Activated CD4-positive, alpha-beta T cell treated with anti-CD3 and anti-CD28 coated beads, Interleukin-2, amount 50 U/mL, for 48 hours (primary cell): ENCODE measurements at places on chromosomes 1 and 21.

DNA sequence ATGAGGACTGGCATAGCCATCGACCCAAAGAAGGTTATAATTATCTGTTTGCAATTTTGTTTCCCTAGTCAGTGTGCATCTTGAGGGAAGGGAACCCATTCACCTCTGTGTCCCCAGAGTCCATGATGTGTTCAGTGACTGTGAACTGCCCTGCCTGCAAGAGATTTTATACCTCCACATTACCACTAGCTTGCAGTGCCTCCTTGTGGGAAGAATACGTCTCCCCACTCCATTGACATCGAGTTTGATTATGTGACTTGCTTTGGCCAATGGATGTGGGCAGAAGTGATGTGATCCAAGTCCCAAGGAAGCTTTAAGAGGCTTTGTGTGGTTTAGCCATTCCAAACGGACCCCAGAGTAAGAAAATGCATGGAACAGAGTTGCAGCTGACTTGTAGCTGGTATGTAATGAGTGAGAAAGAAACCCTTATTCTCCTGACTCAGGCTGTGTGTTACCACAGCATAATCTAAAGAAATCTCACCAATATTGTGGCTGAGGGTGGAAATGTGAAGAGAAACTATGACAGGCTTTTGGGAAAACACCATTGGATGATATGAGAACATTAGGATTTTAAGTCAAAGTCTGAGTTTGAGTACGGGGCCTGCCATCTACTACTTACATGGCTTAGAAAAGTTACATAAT lies 47.8 kb upstream of the NRDC start:
- peak; percentile 4 for DNase-seq

DNA sequence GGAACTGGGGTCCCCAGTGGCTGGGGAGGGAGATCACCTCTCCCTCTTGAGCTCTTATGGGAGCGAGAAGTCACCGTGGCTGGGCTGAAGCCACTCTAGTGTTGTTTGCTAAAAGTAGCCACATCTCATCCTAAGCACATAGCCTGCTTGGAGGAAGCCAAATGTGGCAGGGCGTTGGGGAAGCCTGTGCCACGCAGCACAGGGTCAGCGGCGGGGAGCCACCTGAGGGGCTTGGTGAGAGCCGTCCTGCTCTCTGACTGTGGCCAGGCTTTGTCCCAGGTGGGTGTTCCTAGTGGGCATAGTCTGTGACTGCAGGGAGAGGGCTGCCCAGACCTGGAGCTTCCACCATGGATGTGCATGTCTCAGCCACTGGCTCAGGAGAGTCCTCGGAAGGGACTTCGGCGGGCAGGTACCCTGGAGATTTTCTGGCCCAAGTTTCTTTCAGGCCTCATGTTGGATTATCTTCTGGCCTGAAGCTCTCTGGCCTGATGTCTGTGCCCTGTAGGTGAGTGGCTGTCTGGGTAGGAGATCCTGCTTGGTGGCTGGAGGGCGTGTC lies 38.9 kb downstream of the MORN1 start:
- no peak for DNase-seq

DNA sequence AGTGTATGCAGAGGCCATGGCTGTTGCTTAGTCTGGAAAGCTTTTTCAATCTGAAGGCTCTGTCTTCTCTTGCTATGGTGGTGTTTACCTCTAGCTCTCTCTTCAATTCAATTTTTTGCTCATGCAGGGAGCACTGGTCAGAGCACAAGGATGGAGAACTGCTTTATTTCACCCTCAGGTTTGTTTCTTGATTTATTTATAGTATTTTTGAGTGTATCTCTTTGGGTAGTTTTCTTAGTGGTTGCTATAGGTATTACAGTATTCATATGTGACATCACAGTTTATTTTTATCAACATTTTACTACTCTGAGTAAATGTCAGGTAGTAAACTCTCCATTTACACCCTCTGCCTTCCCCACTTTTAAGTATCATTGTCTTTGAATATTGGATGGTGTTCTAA lies 147.9 kb downstream of the RASAL2 start:
- no peak for DNase-seq

GRCh38 chr1:9891207-9891606 lies 18.9 kb downstream of the CTNNBIP1 start:
- no peak for DNase-seq

- DNase-seq = no peak
Observed at GRCh38 chr1:27595597-27595996, 8.3 kb downstream of the AHDC1 start.

GRCh38 chr1:186518395-186518794 lies 57.5 kb upstream of the PDC start:
- no peak for DNase-seq

DNA sequence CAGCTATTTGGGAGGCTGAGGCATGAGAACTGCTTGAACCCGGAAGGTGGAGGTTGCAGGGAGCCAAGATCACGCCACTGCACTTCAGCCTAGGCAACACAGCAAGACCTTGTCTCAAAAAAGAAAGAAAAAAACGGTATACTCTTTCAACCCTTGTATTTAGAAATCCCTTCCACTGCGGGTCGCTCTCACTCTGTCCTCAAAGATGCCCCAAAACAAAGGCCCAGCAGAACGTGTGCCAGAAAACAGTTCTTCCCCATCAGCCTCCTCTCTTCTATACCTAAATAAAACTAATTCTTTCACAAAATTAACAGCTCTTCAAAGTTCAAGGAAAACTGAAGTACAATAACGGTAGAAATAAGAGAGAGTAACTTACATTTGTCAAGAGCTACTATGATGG lies 13.2 kb downstream of the SETD4 start:
- DNase-seq = no peak

DNA sequence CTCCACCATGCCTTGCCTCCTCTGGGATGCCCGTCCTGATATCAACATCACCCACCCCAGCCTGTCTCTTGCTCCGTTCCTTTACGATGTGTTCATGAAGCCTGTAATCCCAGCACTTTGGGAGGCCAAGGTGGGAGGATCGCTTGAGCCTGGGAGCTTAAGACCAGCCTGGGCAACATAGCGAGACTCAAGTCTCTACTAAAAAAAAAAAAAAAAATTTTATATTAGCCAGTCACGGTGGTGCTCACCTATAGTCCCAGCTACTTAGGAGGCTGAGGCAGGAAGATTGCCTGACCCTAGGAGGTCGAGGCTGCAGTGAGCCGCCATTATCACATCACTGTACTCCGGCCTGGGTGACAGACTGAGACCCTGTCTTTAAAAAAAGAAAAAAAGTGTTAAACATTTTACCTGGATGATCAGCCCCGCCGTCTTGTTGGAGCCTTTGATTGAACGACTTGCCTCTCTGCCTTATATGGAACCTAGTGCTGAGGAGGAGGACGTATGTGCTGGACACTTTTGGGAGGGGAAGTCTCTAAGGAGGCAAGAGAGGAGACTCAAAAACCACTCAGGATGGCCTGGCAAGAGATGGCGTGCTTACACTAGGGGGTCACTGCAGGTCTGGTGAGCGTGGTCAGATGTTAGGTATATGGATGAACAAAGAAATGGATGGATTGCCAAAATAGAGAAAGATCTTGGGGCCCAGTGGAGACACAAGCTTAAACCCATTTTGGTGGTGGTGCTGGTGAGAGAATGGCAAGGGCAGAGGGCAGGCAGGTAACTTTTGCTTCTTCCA lies 80.5 kb upstream of the IFFO2 start:
- DNase-seq = no peak

- DNase-seq = no peak
Observed at GRCh38 chr21:29075706-29076466, 2.4 kb upstream of the CCT8 start.

DNA sequence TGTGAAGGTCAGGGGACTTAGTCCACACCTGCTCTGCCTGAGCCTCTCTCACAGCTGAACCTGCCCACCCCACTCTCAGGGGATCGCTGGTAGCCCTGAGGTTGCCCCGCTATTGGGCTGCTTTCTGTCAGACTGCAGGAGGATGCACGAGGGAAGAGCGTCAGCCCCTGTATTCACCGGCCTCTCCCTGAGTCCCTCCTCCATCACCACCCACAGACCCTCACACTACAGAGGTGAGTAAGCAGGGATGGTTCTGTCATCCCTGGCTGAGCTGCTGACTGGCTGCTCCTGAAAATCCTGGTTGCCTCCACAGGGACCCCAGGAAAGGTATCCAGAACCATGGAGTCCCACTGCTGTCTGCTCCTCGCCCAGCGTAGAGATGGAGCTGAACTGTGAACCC lies 118.7 kb downstream of the SYT2 start:
- DNase-seq = no peak

DNA sequence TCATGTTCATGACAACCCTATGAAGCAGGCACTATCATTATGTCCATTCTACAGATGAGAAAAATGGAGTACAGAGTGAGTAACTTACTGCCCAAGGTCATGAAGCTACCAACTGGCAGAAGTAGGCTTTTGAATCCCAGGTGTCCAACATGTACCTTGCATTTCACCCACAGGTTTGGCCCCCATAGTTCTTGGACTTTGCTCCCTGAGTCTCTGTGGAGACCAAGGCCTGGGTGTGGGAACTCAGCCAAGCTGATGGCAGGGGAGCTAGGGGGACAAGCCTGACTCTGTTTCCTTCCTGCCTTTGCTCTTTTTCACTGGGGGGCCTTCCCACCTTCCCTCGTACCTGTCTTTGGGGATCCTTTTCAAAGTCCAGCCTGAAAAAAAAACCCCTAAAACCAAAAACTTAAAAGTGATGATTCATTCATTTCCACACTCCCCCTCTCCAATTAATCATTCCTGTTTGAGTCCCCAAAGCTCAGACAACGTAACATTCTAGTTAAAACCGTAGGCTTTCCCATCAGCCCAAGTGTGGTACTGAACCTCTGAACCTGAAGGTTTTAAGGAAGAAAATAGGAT lies 8.5 kb upstream of the TTC22 start:
- DNase-seq = no peak

- peak; percentile 61 for DNase-seq
Observed at GRCh38 chr1:24910751-24911650, 19.1 kb downstream of the RUNX3 start.

DNA sequence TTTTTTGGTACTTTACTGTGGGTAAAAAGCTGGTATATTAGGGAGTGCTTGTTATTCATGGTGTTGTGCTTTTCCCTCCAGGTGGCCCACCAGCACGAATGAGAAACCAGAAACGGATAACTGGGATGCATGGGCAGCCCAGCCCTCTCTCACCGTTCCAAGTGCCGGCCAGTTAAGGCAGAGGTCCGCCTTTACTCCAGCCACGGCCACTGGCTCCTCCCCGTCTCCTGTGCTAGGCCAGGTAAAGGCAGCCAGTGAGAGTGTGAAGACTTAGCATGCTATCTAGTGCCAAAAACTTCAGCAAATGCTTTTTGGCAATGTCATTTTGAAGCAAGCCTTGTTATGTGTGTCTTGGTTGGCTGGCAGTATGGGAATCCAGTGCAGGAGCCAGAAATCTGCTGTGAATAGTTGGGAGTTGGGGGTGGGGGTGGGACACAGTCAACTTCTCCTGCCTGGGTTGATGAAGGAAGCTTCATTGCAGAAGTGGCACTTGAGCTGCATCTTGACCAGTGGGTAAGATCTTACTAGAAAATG lies 101.7 kb downstream of the ATP5PO start:
- no peak for DNase-seq

DNA sequence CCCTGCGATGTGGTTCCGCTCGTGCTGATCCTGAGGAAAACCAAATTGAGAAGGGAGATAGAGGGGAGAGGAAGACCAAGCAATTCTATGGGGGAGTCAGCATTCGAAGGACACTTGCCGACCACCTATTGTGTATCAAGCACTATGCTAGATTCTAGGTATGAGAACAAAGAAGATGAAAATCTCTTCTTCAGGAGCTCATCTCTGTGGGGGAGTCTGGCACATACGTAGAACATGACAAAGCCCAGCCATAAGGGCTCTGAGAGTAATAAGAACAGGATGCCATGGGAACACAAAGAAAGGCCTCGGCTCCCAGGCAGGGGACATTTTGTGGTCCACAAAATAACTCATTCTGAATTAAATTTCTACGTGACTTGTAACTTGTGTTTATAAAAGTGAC lies 83.7 kb downstream of the WLS start:
- DNase-seq = no peak

DNA sequence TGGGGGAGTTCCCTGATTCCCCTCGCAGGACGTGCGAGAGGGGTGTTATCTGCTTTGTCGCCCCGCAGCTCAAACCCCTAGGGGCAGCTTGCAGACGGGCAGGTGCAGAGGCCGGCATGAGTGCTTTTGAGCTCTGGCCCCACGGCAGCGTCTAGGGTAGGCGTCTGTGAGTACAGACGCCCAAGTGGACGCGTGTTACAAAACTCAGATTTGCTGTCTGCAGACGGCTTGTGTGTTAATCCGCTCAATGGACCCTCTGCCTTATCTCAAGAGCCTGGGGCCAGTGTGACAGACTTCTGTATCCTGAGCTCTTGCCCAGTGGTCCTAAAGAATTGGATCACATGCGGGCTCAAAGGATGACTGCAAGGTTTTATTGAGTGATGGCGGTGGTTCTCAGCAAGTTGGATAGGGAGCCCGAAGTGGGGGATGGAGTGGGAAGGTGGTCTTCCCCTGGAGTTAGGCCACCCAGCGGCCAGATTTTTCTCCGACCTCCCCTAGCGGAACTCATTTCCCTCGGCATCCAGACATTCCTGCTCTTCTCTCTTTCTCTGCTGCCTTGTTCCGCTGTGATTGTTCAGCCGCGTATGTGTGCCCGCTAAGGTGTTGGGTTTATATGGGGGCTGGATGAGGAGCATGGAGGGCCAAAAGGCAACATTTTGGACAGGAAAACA lies 9.4 kb downstream of the CFHR4 start:
- DNase-seq = no peak

- no peak for DNase-seq
Observed at GRCh38 chr1:48039088-48040054, 42.2 kb upstream of the TRABD2B start.

GRCh38 chr1:229570305-229570704 lies 11.8 kb upstream of the ABCB10 start:
- DNase-seq = no peak

GRCh38 chr1:198465201-198466144 lies 75.0 kb downstream of the ATP6V1G3 start:
- DNase-seq = no peak

- DNase-seq = no peak
Observed at GRCh38 chr21:18273400-18273799, 28.8 kb downstream of the CHODL start.

DNA sequence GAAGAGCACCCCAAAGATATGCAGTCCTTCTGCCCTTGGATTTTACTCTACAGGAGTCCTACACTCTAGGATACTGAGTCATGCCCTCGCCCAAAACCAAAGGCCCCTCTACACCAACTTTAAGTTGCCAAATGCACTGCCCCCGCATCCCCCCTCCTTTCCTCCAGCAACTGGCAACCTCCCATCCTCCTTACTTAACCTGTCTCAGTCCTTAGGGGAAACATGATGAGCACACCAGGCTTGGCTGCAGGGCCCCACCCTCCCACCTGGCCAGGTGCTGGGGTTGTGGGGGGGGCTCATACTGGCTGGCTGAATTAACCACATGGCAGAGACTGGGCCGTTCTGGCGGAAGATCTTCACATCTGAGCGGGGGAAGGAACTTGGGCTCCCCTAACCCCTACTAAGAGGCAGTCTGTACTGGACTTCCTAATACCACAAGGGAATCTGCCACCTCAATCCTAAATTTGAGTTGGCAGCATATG lies 1.2 kb downstream of the HDGF start:
- DNase-seq = peak; percentile 64
